ENCODE measurements at places on chromosomes 4 and X.

GRCh38 chr4:77905651-77906263 is 43.1 kb downstream of the MRPL1 start:
- no peak for DNase-seq

DNA sequence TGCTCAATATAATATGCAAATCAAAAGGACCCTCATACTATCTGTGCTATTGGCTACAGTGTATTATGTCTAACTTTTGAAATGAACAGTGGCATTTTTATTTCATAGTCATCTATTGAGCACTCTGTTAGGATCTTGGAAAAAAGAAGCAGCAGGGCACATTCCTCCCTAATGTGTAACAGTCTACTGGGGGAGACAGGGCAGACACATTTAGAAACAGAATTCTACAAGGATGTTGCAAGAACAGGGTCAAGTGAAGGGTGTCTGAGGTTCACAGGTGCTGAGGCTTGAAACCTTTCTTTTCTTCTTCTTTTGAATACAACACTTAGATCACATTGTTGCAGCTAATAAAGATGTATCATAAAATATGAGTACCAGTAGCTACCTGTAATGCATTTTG is 129.7 kb upstream of the SLC4A4 start:
- no peak for DNase-seq

GRCh38 chr4:78545275-78546246 is 6.0 kb upstream of the ANXA3 start:
- no peak for DNase-seq

GRCh38 chr4:79949178-79949577 is 123.9 kb downstream of the ANTXR2 start:
- no peak for DNase-seq

DNA sequence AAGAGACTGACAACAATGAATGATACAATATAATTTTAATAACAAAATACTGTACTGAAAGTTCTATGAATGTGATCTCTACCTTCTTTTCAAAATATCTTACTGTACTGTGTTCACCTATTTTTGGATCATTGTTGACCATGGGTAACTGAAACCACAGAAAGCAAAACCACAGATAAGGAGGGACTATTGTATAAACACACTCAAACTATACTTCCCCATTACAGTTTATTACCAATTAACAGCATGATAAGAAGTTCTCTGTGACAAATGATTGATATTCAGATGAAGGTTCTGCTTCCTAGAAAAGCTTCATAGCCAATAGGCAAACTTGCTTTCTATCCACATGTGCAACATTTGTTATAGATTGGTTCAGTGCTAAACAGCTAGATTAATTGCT is 50.1 kb downstream of the GABRG1 start:
- DNase-seq, result no peak

DNA sequence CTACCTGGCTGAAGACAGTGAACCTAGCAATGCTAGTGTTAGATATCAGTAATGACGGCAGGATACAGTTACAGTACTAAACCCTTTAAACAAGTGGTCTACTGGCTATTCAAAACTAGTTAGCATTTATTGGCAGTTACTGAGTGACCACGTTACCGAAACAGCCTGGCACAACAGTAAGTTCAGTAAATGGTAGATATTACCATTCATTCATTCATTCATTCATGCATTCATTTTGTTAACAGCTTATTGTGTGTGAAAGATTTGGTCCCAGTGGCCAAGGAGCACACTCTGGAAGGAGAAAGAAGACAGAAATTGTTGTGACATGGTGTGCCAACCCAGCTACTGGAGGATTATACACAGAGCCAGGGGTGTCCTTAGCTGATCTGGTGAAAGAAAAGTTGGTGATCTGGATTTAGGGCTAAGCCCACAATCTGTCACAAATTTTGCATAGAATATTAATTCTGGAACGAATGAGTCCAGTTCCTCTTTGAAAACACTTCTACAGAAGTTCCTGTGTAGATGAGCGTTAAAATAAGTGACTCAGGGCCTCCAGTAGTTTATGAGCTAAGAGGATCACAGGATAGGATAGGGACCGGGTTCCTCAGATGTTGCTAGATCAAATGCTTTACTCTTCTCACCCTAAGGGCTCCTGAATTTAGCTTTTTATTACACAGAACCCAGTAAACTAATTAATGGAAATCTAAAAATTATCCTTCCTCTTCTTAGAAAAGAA is 179.1 kb downstream of the CBR4 start:
- no peak for DNase-seq

DNA sequence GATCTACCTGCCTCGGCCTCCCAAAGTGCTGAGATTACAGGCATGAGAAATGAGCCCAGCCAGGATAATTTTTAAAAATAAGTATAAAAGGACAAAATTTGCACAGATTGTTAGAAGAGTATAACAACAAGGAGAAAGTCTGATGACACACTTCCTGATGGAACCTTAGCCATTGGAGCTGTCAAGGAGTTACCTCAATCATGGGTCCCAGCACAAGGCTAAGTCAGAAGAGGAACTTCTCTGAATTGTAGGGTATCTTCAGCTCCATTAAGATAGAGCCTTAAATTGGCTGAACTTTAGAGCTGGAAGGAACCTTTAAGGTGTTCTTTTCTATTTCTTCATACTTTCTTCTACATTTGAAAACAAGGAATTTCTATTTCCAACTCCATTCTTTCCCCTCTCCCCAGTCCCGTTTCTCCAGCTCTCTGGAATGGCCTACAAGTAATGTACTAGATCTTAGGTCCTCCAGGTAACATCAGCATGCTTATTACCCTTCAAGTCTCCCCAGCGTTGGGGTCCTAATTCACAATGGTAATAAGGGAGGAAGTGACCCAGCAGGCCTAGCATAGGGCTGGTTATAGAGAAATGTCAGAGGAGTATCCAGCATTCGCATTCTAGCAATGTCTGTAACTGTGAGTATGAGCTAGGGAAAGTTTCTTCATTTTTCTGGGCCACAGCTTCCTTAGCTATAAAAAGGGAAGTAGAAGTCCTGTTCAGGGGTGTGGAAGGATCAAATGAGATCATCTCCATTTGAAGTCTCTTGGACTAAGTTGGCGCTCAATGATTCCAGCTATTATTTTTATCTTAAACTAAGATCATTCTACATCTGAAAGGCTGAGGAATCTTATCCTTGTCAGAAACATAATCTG is 18.5 kb upstream of the RBPJ start:
- no peak for DNase-seq

GRCh38 chrX:119399772-119400101 is 601 bp downstream of the SLC25A43 start:
- no peak for DNase-seq

DNA sequence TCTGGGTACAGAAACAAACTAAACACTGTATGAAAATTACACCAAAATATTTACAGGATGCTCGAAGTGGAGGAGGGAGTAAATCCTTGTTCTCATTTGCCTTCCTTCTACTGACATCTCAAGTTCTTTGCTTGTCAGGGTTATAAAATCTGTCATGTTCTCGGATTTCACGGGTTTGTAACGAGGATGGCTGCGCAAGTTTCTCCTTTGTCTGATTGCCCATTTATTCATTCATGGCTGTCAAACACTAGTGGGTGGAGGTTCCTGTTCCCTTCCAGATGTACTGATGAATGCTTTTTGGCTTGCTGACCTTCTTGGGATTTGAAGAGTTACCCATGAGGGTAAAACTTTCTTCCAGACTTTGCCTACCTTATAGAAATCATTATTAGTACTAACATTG is 206.9 kb downstream of the SPCS3 start:
- no peak for DNase-seq

- DNase-seq, result no peak
Measured at GRCh38 chr4:97984545-97985131, 158.6 kb downstream of the STPG2 start.

GRCh38 chr4:19739101-19739651 is 512.5 kb upstream of the SLIT2 start:
- no peak for DNase-seq

GRCh38 chrX:153485396-153486080 is 9.2 kb upstream of the BGN start:
- DNase-seq, result no peak

GRCh38 chr4:85127653-85128052 is 161.2 kb upstream of the WDFY3 start:
- no peak for DNase-seq

GRCh38 chrX:56762707-56763555 is 33.9 kb downstream of the NBDY start:
- no peak for DNase-seq

- no peak for DNase-seq
Measured at GRCh38 chr4:184814686-184815045, 11.1 kb downstream of the ACSL1 start.

DNA sequence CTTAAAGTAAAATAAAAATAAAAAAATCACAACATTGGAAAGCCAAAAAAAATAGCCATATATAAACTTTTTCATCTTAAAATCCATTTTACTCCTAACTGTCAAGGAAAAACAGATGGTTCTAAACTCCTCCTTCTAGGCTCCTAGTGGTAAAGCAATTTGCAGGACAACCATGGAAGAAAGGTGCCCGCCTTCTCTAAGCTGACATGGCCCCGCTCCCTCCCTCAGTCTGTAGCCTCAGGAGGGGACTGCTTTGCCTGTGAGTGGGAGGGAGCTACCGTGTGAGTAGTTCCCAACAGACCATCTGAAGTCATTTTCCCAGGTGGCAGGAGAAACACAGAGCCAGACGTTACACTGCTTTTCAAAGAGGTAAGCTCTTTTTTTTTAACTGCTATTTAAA is 336.2 kb upstream of the FAT1 start:
- DNase-seq, result no peak

DNA sequence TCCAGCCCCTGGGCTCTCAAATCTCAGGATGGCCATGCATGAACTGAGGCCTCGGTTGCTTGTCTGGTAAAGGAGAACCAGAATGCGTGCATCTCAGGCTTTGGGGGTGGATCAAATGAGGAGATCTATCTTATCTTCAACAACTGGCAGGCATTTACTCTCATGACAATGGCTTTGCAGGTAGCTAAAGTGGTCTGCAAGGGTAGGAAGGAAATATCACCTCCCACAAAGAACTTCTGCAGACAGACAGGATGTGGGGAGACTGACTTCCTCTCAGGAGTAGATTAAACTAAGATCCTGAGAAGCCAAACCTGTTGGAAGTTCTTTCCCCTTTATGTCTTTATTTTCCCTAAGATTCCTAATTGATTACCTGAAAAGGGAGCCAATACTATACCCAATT is 7.8 kb downstream of the LDB2 start:
- DNase-seq, result no peak

DNA sequence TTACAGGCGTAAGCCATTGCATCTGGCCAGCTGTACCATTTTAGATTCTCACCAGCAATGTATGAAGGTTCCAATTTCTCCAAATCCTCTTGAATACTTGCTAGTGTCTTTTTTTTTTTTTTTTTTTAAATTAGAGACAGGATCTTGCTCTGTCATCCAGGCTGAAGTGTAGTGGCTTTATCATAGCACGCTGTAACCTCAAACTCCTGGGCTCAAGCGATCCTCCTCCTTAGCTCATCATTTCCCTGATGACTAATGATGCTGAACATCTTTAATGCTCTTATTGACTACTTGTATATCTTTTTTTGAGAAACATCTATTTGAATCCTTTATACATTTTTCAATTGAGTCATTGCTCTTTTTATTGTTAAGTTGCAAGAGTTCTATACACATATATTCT is 40.3 kb downstream of the HDAC8 start:
- DNase-seq, result no peak

DNA sequence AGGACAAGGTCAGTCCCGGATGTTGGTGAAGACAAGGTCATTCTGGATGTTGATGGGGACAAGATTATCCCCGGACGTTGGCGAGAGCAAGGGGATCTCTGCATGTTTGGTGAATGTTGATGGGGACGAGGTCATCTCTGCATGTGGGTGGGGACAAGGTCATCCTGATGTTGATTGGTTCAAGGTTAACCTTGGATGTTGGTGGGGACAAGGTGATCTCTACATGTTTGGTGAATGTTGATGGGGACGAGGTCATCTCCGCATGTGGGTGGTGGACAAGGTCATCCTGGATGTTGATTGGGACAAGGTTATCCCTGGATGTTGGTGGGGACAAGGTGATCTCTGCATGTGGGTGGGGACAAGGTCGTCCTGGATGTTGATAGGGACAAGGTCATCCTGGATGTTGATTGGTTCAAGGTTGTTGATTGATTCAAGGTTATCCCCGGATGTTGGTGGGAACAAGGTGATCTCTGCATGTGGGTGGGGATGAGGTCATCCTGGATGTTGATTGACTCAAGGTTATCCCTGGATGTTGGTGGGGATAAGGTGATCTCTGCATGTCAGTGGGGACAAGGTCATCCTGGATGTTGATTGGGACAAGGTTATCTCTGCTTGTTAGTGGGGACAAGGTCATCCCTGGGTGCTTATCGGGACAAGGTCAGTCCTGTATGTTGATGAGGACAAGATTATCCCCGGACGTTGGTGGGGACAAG is 28.8 kb upstream of the PLCXD1 start:
- DNase-seq, result no peak

DNA sequence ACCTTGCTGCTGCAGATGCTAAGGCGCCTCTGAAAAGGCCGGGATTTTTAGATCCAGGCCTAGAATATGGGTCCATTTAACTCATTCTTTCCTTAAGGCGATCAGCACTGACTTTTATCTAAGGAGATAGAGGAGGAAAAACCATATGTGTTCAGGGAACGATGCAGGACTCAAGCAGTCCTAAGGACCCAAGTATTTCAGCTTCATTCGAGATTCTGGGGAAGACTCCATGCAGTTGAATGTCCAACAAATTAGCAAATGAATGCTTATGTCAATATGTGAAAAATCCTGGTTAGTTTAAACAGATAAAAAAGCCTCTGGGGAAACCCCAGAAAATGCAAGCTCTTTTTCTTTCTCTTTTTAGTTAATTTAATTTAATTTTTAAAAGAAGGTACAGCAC is 36.0 kb downstream of the HELT start:
- DNase-seq, result no peak

DNA sequence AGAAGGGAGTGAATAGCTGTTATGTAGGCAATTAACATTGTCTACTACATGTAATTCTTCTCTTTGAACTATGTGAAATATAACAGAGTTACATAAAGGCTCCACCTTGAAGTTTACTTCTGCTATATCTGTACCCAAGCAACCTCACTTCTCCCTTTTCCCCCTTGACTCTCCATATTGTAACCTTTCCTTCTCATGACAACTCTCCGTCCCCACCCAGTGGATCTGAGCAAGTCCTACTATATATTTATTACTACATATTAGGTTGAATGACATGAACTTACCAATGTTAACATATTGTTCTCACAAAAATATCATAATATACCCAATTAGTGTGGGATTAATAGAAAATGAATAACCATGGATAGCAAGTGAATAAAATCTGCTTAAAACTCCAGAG is 93.2 kb upstream of the ATP8A1 start:
- DNase-seq, result no peak

GRCh38 chr4:177228599-177228998 is 81.1 kb upstream of the NEIL3 start:
- no peak for DNase-seq

- no peak for DNase-seq
Measured at GRCh38 chr4:146370841-146371240, 150.9 kb downstream of the SLC10A7 start.

- DNase-seq, result no peak
Measured at GRCh38 chr4:23485801-23486200, 404.0 kb downstream of the PPARGC1A start.

- DNase-seq, result no peak
Measured at GRCh38 chr4:113738251-113738650, 23.3 kb downstream of the CAMK2D start.
